Hepatocyte (in vitro differentiated cells): ENCODE measurements at places on chromosomes 7 and 10. TPM values are rescaled to one million over a fixed set of nuclear protein-coding genes. Genes with fewer than 3 reads are reported as not detected.

SH3PXD2A gene
- total RNA-seq, result 10.6 and 13.6 TPM in 2 replicates

DNA sequence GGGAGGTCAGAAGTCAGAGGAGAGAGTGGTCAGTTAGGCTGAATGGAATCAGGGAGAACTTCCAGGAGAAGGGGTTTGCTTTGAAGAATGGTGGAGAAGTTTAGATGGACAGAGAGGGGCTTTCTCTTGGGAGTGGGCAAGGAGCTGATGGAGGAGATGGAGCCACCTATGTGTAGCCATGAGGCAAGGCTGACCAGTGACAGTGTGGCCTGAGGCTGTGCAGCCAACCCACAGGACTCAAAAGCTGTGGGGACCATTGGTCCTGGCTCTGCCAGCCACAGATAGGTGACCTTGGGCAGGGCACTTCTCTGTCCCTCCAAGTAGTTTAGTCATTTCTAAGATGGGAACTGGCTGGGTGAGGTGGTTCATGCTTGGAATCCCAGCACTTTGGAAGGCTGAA, 18.7 kb downstream of the NEURL1 start:
- H3K4me3 ChIP-seq, result no peak overlapping the region
- H3K4me1 ChIP-seq, result peaks cover 57% of the 10 kb centered on the region
- H3K27me3 ChIP-seq, result no peaks in the 10 kb centered on the region
- H3K36me3 ChIP-seq, result no peaks in the 10 kb centered on the region

DNA sequence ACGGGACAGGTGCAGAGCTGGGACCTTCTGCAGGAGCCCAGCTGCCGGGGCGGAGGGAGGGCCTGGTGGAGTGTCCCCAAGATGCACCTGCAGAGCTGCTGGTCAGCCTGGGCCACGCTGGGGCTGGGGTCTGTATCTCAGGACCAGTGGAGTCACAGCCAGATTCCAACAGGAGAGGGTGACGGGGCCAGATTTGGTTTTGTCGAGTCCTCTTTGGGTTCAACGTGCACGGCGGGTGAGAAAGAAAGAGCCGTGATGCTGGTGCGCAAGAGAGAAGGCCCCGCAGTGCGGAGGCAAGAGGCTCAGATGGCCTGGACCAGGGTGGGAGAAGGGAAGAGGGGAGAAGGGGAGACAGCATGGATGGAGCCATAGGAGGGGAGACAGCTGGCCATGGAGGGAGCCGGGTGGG, 462.9 kb downstream of the PTPRN2 start:
- DNase-seq, result no peak
- H3K36me3 ChIP-seq, result no peaks in the 10 kb centered on the region
- no peak overlapping the region for H3K27ac ChIP-seq

GRCh38 chr10:126061526-126061925, 165.2 kb downstream of the FANK1 start:
- H3K4me1 ChIP-seq, result peaks cover 25% of the 10 kb centered on the region
- H3K27ac ChIP-seq, result no peak overlapping the region
- H3K27me3 ChIP-seq, result no peaks in the 10 kb centered on the region
- DNase-seq, result no peak

- no peak overlapping the region for H3K4me3 ChIP-seq
- H3K27me3 ChIP-seq, result no peaks in the 10 kb centered on the region
- peaks cover 8% of the 10 kb centered on the region for H3K4me1 ChIP-seq
- no peak for DNase-seq
Measured at GRCh38 chr7:28607855-28608193, 195.5 kb downstream of the CREB5 start.

SLC39A12 gene
- total RNA-seq, result not detected in 2 replicates

KAZALD1 gene
- total RNA-seq, result 31.9 and 34.8 TPM in 2 replicates

- H3K27me3 ChIP-seq, result no peaks in the 10 kb centered on the region
- DNase-seq, result no peak
- H3K27ac ChIP-seq, result no peak overlapping the region
- H3K4me1 ChIP-seq, result peaks cover 31% of the 10 kb centered on the region
- no peak overlapping the region for H3K4me3 ChIP-seq
- H3K36me3 ChIP-seq, result no peaks in the 10 kb centered on the region
Measured at GRCh38 chr7:6477318-6477660, 29.5 kb upstream of the DAGLB start.

DDX56 gene
- total RNA-seq, result 57.1 and 57.7 TPM in 2 replicates

DLX6 gene
- 1.9 and 2.2 TPM in 2 replicates for total RNA-seq

- peaks cover 12% of the 10 kb centered on the region for H3K4me1 ChIP-seq
- no peak overlapping the region for H3K4me3 ChIP-seq
- no peak overlapping the region for H3K27ac ChIP-seq
- H3K36me3 ChIP-seq, result no peaks in the 10 kb centered on the region
- DNase-seq, result no peak
- H3K27me3 ChIP-seq, result no peaks in the 10 kb centered on the region
Measured at GRCh38 chr7:37441816-37442215, 6.8 kb downstream of the ELMO1 start.

GRCh38 chr10:72597897-72598296, 28.0 kb downstream of the MICU1 start:
- no peaks in the 10 kb centered on the region for H3K27me3 ChIP-seq
- H3K36me3 ChIP-seq, result no peaks in the 10 kb centered on the region
- no peak overlapping the region for H3K27ac ChIP-seq
- no peak overlapping the region for H3K4me3 ChIP-seq
- DNase-seq, result no peak
- no peaks in the 10 kb centered on the region for H3K4me1 ChIP-seq

CARD11 gene
- total RNA-seq, result 5.3 and 10.9 TPM in 2 replicates

C10orf53 gene
- not detected in 2 replicates for total RNA-seq

UFSP1 gene
- 3.9 TPM in 2 replicates for total RNA-seq

GRCh38 chr7:149870274-149870673, 3.5 kb upstream of the ATP6V0E2 start:
- H3K36me3 ChIP-seq, result no peaks in the 10 kb centered on the region
- no peaks in the 10 kb centered on the region for H3K27me3 ChIP-seq
- H3K27ac ChIP-seq, result no peak overlapping the region

DNA sequence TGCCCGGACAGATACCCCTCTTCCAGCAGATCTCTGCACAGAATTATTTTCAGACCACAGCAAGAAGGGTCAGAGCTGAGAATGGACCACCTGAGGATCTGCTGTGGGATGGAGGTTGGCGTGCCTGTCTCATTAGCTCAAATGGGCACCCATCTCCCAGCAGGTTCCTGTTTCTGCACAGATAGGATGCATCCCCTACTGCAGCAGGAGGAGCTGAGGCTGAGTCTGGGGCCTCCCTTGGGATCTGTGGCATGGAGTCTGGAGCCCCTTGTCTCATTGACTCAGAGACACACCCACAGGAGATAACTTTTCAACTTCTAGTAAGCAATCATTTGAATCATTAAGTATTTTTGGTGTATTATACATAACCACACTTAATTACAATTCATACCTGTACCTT, 212.7 kb downstream of the ADK start:
- H3K4me3 ChIP-seq, result no peak overlapping the region
- H3K27ac ChIP-seq, result no peak overlapping the region
- no peaks in the 10 kb centered on the region for H3K27me3 ChIP-seq
- no peaks in the 10 kb centered on the region for H3K4me1 ChIP-seq
- no peak for DNase-seq
- no peaks in the 10 kb centered on the region for H3K36me3 ChIP-seq

DNA sequence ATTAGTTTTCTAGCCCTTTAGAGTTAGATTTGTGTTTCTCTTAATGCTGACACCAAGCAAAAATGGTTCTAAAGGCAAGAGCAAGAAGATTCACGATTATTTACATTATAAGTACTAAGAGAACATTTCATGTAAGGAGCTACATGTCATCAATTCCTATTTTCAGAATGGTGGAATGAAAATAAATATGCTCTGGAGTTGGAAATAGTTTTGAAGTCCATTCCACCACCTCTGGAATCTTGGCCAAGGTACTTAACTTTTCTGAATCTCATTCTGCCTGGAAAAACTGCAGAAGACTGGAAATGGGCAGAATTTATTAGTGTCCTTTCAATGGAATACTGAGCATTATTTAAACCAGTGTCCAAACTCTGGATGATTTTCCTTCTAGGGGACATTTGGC, 125.1 kb upstream of the RAB11FIP2 start:
- H3K27me3 ChIP-seq, result no peaks in the 10 kb centered on the region
- H3K4me1 ChIP-seq, result no peaks in the 10 kb centered on the region
- DNase-seq, result no peak
- no peak overlapping the region for H3K4me3 ChIP-seq
